ENCODE measurements at places on chromosomes 5 and 9. TPM values are rescaled to one million over a fixed set of nuclear protein-coding genes. Genes with fewer than 3 reads are reported as not detected.
A peak's percentile ranks its signal among the peaks of the same experiment; 100 is the strongest.

DNA sequence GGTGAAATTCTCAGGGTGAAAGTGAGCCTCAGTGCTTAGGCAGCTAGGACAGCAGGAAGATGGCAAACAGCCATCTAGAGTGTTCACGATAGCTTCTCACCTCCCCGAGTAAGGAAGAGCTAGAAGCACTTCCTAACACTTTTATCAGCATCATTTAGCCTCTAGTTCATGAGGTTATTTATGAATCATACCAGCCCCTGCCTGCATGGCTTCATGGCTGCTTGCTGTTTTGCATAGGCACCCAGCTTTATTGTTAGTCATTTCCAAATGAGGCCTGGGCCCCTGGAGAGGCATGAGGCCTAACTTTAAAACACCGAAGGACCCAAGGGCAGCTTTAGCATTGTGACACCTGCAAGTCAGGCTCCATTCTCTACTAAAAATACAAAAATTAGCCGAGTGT lies 134.9 kb upstream of the PANK3 start:
- peak; percentile 16 for DNase-seq

DNA sequence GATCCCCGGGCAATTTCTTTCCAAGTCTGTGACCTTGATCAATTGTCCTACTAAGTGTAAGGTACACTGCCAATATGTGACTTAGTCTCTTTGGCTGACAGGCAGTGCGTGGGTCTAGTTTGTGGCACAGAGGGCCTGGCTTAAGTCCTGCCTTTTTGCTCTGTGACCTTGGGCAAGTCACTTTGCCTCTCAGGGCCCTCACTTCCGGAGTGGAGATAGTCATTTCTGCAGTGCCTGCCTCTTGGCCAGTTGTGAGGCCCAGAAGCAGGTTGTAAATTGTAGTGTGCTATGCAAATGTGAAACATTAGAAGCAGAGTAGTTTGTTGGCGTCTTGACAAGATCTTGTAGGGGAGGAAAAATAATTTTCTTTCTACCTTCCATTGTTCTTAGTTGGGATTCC lies 39.0 kb downstream of the KIF4B start:
- DNase-seq = no peak

- no peak for DNase-seq
These were observed 86.6 kb downstream of the ACER2 start for GRCh38 chr9:19495186-19496028.

ACOT12 gene
- polyA plus RNA-seq = 0.17 TPM

OBP2B gene
- polyA plus RNA-seq = not detected

GRCh38 chr9:127796225-127796813 lies 6.4 kb upstream of the FPGS start:
- DNase-seq = no peak

PLAA gene
- 31.8 TPM for polyA plus RNA-seq

DNA sequence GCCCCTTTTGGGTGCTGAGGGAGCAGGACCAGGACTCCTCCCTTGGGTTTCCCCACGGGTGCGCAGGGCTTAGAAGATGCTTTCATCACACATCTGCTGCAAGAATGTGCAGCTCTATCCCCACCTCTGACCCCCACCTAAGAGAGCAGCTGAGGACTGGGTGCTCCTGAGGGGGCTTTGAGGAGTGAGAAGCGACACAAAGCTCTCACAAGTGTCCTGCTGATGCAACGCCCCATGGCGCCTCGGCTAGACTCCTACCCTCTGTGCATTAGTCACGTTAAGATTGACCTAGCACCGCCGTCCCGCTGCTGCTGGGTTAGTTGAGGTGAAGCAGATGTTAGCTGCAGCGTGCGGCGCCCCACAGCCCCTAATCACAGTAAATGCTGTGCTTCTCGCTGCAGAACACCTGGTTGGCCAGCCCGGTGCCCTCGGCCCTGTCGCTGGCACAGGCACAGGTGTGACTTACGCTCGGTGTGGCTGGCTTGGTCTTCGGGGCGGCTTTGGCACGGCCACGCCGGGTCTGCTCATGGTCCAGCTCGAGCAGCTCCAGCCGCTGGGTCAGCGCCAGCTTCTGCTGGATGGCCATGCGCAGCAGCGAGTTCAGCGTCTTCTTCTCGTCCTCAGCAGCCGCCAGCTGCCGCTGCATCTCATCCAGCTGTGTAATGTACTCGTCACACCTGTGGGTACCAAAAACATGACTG lies 45.0 kb upstream of the IPPK start:
- no peak for DNase-seq

DNA sequence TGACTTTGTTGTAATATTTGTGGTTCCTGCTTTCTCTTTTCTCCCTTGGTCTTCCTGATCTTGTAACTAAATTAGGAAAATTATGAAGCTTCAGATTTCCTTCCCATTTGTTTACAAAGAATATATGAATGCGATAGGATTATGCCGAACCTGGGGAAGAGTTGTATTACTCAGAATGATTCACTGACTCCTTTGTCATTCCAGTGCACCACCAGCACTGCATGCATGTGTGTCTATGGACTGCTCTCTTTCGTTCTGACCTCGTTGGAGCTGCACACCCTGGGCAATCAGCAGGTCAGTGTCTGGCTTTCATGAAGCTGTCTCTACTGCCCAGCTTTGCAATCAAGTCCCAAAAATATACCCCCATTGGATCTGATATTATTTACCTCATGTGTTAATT lies 25.5 kb downstream of the NUP188 start:
- DNase-seq = peak; percentile 4

PCDHGA7 gene
- 1.9 TPM for polyA plus RNA-seq

- no peak for DNase-seq
These were observed 101.0 kb downstream of the ZNF608 start for GRCh38 chr5:124645396-124645795.

DNA sequence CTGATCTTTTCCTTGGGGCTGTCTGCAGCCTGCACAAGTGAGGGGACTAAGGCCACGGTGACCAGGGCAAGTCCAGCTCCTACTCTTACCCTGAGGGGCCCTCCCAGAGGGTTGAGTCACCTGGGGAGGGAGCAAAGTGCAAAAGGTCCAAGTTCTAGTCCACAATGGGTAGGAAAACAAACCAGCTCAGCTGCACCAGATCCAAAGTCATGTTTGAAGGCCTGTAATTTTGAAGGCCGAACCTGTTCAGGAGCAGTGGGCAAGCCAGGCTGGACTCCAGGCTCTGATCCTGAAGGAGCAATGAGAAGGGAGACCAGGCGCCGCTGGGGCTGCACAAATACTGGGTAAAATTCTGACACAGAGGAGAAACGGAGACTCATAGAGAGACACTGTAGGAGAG lies 15.8 kb upstream of the TCF7 start:
- DNase-seq = no peak

GRCh38 chr5:5326115-5326758 lies 96.2 kb upstream of the ICE1 start:
- DNase-seq = no peak

SPATA9 gene
- polyA plus RNA-seq = 1.3 TPM

- no peak for DNase-seq
These were observed 189.8 kb downstream of the PCSK1 start for GRCh38 chr5:96243203-96243602.

DNA sequence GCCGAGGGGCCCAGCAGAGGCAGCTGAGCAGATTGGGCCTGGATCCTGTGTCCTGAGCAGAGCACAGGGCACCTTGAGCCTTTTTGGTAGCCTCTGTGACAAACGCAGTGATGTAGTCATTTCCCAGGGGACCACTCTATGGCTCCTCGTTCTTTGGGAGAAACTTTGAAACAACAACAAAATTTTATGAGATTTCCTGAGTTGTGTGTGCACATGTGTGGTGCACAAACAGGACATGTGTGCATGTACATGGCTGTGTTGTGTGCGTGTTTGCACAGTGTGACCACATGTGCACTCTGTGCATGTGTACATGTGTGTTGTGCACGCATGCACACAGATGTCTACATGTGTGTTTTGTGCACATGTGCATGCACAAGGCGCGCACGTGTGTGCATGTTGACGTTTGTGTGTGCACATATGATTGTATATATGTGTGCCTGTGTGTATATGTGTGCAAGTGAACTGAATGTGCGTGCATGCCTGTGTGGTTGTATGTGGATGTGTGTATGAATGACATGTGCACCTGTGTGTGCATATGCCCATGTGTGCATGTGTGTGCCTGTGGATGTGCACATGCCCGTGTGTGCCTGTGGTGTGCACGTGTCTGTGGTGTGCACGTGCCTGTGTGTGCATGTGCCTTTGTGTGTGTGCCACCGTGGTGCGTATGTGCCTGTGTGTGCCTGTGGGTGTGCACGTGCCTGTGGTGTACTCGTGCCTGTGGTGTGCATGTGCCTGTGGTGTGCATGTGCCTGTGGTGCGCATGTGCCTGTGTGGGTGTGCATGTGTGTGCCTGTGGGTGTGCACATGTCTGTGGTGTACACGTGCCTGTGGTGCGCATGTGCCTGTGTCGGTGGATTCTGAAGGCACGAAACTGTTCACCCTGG lies 221.6 kb downstream of the CACNA1B start:
- DNase-seq = no peak

CCL27 gene
- 0.51 TPM for polyA plus RNA-seq

GRCh38 chr5:165836046-165836445 lies 2330.6 kb downstream of the MAT2B start:
- DNase-seq = peak; percentile 32

- no peak for DNase-seq
These were observed 12.6 kb upstream of the ANKH start for GRCh38 chr5:14884062-14884612.

DNA sequence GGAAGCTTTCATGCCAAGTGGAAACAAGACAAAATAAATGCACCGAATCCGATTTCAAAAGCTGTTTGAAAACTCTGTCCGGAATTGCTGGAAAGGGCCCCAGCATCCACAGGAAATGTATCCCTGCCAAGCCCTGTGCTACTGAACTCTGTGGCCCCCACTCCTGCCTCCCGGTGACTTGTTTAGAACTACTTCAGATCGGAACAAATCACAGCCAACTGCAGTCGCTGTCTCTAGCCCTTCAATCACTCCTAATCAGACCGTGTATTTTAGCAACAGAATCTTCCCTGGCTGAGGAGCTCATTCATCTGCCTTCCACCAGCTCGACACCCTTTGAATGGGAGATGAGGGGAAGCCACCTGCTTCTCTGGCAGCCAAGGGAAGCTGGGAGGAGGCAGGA lies 94.1 kb downstream of the KCNIP1 start:
- DNase-seq = peak; percentile 36

- DNase-seq = no peak
These were observed 14.0 kb downstream of the TGFBR1 start for GRCh38 chr9:99118782-99119466.

UGCG gene
- polyA plus RNA-seq = 30.9 TPM

PCDHGB5 gene
- 4.4 TPM for polyA plus RNA-seq

DNA sequence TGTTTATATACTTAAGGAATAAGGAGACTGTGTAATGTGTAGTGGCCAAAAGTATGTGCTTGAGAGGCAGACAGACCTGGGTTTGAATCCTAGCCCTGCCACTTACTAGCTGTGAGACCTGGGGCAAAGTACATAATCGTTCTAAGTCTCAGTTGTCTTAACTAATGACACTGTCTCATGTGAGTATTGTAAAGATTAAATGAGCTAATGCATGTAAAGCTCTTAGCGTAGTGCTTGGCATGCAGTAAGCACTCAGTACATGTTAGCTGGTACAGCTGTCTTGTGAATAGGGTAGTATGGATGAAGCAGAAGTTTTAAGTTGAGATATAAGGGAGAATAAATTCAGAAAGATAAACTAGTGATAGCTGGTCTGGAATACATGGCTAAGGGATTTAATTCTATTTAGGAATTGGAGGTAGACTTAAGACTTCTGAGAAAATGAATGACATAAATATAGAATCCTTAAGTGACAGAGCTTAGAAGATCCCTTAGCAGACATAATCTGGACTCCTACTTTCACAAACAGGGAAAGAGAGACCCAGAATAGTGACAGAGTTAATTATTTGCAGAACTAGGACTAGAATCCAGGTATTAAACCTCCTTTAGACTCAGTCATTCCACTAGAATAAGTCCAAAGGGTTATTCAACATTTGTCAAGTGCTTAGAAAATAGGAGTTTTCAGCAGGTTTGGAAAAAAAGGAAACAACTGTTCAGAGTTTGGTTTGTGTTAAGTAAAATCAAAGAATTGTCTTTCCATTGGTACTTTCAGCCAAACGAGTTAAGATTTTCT lies 13.1 kb downstream of the GPR21 start:
- no peak for DNase-seq

GRCh38 chr5:177131019-177131320 lies 2.6 kb upstream of the NSD1 start:
- no peak for DNase-seq

DNA sequence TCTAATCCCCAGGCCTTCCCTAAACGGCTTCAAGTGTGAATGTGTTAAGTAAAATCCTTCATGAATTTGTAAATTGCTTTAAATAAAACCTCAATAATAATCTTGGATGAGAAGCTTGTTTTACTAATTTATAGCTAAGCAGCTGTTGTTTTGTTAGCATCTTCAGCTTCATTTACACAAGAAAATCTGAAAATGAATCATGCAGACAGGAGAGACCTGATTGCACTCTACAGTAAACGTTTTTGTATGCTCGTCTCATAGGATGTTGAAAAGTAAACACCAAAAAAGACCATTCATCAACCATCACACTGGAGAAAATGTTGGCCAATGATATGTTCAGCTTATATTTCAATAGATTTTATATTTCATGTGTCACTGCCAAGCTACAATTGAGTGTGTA lies 40.4 kb upstream of the MAP3K1 start:
- no peak for DNase-seq

DNA sequence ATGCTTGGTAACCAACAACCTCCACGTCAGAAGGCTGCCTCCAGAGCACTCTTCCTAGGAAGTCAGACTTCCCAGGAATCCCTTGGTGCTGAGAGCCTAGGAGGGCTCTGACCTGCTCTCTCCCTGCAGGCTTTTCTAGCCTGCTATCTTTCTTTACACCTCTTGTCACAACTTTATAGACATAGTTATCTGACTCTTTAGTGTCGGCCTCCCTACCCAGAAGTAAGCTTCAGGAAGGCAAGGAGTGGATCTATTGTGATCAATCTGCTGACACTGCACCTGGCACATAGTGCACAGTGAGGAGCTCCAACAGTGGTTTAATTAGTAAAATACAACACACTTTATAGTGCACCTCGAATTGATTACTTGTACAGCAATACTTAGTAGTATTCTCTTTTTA lies 2.3 kb downstream of the AFAP1L1 start:
- DNase-seq = no peak

- DNase-seq = no peak
These were observed 33.2 kb downstream of the F2RL2 start for GRCh38 chr5:76590027-76590426.
